Kidney glomerular epithelial cell (primary cell): ENCODE measurements at places on chromosomes 1 and 21.

DNA sequence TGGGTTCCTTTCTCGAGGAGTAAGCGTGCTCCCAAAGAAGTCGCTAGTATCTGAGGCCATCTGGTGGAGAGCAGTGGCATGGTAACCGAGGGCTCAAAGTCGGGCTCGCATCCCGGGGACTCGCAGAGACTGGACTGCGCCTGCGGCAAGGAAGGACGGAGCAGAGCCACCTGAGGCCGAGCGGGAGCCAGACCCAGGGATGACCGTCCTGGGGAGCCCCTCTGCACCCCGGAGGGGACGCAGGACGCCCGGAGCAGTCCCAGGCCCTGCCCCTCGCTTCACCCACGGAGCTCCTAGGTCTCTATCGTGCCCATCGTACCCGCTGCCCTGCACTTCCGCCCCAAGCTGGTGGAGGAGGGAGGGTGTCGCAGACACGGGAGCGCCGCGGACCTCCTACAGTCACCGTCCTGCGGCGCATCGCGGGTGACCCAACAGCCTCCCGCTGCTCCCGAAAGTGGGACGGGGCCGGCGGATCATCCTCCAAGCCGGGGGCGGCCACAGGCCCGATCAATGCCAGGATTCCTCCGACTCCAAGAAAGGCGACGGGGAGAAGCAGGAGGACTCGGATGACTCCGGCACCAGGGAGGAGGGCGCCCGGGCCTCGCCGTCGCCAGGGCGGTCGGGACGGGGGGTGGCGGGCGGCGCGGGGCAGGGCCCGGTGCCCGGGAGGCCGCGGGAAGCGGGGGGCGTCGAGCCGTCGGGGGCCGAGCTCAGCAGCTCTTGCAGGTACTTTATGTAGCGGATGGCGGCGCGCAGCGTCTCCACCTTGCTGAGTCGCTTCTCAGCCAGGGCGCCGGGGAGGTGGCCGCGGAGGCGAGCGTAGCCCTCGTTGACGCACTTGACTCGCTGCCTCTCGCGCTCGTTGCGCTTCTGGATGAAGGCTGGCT lies 2.3 kb upstream of the CACNA1S start:
- DNase-seq, result peak; percentile 93

DNA sequence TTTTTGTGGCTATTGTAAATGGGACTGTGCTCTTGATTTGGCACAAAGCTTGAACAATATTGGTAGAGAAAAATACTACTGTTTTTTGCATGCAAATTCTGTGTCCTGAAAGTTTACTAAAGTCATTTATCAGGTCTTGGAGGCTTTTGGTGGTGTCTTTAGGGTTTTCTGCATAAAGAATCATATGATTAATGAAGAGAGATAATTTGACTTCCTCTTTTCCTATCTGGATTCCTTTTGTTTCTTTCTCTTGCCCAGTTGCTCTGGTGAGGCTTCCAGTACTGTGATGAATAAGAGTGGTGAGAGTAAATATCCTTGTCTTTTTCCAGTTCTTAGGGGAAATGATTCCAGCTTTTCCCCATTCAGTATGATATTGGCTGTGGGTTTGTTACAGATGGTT lies 1166.7 kb downstream of the NCAM2 start:
- no peak for DNase-seq

- DNase-seq, result peak; percentile 21
Measured at GRCh38 chr1:177794376-177794991, 175.4 kb downstream of the SEC16B start.

- DNase-seq, result peak; percentile 8
Measured at GRCh38 chr1:198713081-198713480, 74.2 kb downstream of the PTPRC start.

DNA sequence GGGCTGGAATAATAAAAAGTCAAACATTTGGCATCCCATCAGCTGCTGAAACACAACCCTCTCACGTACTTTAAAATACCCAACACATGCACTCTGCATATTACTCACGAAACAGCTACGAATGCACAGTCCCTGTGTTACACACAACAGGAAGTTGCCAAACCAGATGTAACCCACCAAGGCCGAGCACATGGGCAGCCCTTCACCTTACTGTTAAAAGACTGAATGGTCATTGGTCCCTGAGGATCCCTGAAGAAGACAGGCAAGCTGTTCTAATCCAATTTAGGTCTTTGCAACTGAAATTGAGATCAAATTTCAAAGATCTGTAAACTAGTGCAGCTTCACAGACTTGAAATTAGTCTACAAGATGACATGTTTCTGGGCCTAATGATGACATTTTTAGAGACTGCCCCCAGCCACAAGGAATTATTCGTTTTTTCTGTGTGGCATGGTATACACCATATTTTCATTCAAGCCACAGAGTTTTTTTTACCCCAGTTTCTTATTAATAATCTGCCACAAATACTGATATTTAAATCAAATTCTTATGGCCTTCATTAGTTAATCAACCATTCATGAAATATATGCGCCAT lies 25.6 kb upstream of the IER5 start:
- no peak for DNase-seq
